ENCODE measurements at places on chromosomes 12 and 14.

GRCh38 chr14:54010981-54011380 lies 54.4 kb upstream of the BMP4 start:
- DNase-seq: no peak

- no peak for DNase-seq
These were observed 108.2 kb downstream of the PHETA1 start for GRCh38 chr12:111260732-111261131.

GRCh38 chr12:125443341-125443740 lies 378.1 kb downstream of the AACS start:
- DNase-seq: no peak

GRCh38 chr14:24151404-24152080 lies 4.2 kb downstream of the RNF31 start:
- no peak for DNase-seq

DNA sequence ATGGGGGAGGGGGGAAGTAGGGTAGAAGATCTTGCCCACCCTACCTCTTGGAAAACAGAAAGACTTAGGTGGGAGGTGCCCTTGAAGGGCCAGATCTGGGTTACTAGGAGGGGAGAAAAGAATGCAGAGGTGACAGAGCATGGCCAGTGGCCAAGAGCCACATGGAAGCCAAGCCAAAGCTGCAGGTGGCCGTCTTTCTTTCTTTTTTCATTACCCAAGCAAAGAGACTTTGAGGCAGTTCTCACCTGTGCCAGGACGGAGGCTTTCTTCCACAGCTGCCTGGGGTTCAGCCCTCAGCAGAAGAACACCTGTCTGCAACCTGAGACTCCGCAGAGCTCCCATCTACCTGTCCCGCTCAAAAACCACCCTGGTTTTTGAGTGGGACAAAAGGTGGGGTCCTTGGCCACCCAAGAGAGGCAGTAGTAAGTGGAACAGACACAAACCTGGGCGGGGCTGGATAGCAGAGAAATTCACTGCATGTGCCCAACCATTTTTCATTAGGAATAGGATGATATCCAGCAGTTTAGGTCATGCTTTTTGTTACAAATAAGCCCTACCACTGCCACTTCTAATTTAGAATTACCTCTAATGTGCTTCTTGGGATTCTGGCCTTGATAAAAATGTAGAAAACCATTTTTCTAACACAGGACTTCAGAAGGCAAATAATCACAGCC lies 116.5 kb downstream of the DYRK2 start:
- no peak for DNase-seq

DNA sequence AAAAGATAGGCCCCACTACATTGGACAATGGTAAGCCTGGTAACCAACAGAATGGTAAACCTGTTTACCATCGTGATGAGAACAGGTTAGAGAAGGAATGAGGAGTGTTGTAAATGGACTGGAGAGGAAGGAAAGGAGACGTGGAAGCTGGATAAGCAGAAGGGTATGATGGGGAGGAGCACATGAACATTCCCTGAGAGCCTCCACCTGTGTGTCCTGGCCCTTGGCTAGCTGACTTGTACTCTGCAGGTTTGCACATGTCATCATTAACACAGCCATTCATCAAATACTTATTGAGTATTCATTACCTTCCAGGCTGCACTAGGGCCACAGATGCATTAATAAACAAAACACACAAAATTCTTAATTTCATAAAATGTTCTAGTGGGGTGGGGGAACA lies 4.3 kb upstream of the IL26 start:
- no peak for DNase-seq

DNA sequence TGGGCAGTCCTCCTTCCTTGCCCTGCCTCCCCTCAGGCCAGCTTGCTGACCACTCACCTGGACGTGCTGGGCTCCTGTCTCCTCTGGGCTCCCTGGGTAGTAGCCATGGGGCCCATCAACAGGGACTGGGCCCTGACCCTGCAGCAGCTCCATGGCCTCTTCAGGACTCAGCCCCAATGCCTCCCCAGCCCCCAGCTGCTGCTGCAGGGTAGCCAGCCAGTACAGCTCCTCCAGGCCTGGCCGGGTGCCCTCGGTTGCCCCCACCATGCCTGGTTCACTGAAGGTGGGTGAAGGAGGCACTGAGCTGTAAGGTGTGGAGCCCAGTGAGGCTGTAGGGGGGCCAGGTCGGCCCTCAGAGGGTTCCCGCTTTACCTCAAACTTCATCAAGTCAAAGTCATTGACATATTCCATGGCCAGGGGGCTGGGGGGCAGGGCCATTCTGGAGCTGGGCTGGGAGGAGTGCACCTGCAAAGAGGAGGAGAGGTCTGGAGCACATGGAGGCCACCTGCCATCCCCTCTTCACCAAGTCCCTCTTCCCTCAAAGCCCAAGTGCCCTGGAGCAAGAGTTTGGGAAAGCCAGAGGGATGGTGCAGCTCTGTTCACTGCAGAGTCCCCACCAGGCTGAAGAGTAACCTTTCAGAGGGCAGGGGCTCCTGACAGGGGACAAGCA lies 11.2 kb downstream of the CPNE6 start:
- no peak for DNase-seq

GRCh38 chr12:15393037-15393436 lies 70.7 kb downstream of the PTPRO start:
- DNase-seq: no peak

GRCh38 chr12:128557231-128557630 lies 266.5 kb downstream of the SLC15A4 start:
- DNase-seq: no peak

GRCh38 chr14:51341338-51341737 lies 101.3 kb downstream of the TMX1 start:
- DNase-seq: no peak

GRCh38 chr12:50160643-50161042 lies 6.5 kb downstream of the CERS5 start:
- DNase-seq: no peak

DNA sequence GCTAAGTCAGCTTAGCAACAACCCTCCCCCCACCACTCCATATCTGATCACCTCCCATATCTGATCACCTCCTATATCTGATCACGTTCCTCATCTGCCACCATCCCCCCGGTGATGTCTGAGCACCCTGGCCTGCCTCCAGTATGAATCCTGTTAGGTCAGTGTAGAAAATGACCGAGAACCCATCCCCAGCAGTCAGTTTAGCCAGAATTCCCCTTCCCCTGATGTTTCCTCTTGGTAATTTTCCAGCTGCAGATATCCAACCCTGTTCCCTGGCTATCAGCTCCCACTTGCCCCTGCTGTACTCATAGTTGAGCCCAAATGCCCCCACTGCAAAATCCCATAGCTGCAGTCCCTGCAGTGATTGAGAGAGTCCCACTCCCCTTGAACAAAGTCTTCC lies 12.5 kb downstream of the SELPLG start:
- no peak for DNase-seq

All from activated effector memory CD4-positive, alpha-beta T cell treated with Interleukin-2 at 50 U/mL for 16 hours (primary cell).